Mammary epithelial cell (primary cell): ENCODE measurements at places on chromosomes 5 and 9. TPM values are rescaled to one million over a fixed set of nuclear protein-coding genes. Genes with fewer than 3 reads are reported as not detected.

The MYMK gene
- total RNA-seq: not detected

GRCh38 chr9:110064803-110065202 is 143.2 kb downstream of the C9orf152 start:
- DNase-seq: no peak

DNA sequence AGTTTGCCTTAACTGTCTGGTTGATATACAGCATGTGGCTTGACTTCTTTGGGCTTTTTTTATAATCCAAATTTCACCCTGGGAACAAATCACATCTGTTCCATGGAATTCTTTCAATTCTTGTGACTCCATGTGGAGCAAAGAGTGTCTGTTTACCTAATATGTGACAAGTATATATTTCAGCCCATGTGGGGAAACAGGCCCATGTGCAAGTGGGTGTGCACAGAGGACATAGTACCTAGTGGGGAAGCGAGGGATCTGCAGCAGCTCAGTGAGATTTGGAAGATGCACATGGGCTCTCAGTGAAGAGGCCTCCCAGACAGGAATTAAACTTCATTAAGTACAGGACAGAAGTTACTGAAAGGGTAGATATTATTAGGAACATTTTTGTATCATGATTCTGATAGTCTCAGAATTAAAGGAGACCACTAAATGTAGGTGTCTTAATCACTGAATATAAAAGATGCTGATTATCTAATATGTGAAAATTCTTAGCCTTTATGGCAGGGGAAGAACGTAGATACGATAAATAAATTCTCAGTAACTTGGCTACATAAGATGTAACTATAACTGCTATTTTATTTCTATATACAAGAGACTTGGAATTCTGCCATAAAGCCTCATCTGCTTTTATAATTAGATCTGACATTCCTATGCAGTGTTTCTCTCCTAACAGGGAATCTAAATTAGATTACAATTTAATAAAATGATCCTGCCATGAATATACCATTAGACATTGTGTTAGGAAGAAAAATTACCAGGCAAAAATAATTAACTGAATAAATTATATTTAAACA is 181.2 kb downstream of the SLC12A2 start:
- no peak for DNase-seq

The MVB12B gene
- total RNA-seq: 3.0 TPM

GRCh38 chr5:59204114-59204897 is 621.4 kb downstream of the RAB3C start:
- no peak for DNase-seq

GRCh38 chr9:13975611-13976290 is 338.2 kb downstream of the NFIB start:
- DNase-seq: no peak

- DNase-seq: no peak
Observed at GRCh38 chr9:120464176-120464886, 115.6 kb downstream of the CDK5RAP2 start.

DNA sequence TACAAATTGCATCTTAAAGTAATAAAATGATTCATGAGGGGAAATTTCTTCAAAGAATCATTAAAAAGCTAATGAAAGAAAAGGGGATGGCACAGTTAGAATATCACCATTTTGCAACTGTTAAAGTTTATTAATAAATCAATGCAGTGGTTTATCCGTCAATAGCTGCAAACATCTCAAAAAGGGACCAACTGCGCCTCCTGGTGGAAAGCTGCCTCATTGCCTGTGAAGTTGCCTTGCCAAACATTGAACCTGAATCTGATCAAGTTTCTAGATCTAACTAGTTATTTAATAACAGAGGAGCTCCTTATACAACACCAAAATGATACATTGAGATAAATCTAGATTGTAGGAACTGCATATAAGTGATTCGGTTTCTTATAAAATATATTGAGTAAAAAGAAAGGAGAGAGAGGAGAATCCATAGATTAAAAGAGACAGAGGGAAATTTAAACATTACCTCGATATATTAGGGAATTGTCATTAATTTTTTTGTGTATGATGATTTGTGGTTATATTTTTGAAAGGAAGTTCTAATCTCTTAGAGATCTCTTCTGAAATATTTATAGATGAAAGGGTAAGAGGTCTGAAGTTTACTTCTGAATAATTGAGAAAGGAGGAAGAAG is 6.9 kb upstream of the NDUFB6 start:
- DNase-seq: peak; percentile 25

GRCh38 chr9:16575142-16575985 is 295.1 kb downstream of the BNC2 start:
- no peak for DNase-seq

DNA sequence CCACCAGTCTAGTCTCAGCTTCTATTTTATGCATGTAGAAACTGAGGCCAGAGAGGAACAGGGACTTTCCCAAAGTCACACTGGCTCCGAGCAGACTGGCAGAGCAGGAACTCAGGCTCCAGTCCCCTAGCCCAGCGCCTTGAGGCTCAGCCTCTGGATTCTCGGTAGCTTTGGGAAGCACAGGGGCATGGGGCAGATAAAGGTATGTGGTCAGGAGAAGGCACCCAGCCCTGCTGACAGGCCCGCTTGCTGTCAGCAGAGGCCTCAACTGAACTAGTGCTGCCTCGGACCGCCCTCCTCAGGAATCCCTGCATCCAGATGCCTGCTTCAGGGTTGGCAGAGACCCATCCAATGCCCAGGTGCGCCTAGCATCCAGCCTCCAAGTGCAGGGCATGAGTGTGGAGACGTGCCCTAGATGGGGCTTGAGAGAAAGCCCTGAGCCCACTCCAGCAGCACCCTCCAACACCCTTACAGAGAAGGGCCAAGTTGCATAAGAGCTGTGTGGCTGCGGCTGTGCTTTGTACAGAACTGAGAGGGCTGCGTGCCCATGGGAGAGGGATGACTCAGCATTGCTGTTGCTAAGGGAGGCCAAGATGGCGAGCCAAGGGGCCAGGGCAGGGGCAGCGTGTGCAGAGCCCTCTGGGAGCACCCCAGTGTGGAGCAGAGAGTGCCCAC is 168.6 kb downstream of the MACROH2A1 start:
- no peak for DNase-seq

The ACOT12 gene
- not detected for total RNA-seq

DNA sequence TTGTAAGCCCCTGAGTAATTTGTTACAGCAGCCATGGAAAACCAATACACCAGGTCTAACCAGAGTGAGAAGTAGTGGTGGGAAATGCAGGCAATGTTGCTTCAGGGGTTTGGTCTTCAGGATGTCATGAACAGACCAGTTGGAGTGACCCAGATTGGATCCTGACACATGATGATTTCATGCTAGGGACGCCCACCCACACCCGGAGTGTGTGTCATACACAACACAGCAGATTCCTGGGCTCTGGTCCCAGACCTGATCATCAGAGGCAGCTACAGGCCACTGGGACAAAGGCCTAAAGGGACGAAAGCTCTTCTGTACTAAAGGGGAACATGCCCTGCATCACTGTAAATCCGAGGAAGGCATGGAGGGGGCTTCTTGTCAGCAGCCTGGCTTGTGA is 194.2 kb downstream of the NSG2 start:
- DNase-seq: no peak

The NUTM2G gene
- not detected in 2 replicates for total RNA-seq

The LCP2 gene
- total RNA-seq: not detected

DNA sequence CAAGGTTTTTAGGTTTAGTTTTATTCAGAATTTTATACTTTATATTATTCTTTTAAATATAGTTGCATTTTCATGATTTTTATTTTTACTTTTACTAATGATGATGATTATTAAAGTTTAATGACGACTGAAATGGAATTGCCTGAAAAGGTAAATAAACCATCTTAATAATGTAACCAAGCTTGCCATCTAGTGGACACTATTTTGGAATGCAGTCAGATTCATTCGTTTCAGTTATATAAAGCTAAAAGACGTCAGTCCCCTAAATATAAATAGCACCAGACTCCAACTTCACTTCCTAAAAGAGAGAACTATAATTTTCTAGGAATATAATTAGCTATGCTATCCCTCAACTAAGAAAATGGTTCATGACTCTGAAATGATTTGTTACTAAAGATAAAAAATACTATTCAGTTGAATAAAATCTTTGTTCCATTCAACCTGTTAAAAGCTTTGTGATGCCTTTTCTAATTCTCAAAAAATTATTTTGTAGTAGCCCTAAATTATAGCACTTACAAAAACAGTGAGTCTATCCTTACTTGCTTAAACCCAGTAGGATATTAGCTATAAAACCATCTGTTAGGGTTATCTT is 19.9 kb downstream of the ABITRAM start:
- peak; percentile 16 for DNase-seq

The IL33 gene
- total RNA-seq: 0.50 TPM

DNA sequence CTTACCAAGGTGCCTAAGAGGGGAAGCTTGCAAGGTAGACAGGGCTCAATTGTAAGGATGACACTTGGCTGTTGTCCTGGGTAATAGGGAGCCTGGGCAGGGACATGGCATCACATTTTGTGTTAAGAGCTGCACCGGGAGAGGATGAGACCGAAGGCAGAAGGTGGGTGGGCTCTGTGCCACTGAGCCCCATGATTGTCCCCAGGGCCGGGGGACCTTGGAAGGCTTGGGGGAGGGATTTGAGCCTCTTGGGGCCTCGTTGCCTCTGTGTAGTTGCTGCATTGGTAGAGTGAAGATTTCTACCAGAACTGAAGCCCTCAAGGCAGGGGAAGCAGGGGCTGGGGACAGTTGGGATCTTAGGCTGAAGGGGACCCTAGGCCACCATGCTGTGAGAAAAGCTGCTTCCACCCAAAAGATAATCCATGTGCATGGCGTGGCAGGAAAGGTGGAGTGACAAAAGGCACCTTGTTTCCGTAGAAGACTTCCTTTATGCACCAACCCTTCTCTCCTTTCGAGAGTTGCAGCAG is 11.9 kb downstream of the FGF18 start:
- DNase-seq: no peak

The WNK2 gene
- 12.8 TPM for total RNA-seq

The SUSD1 gene
- 10.2 TPM for total RNA-seq

The IFNA13 gene
- total RNA-seq: not detected in 2 replicates

DNA sequence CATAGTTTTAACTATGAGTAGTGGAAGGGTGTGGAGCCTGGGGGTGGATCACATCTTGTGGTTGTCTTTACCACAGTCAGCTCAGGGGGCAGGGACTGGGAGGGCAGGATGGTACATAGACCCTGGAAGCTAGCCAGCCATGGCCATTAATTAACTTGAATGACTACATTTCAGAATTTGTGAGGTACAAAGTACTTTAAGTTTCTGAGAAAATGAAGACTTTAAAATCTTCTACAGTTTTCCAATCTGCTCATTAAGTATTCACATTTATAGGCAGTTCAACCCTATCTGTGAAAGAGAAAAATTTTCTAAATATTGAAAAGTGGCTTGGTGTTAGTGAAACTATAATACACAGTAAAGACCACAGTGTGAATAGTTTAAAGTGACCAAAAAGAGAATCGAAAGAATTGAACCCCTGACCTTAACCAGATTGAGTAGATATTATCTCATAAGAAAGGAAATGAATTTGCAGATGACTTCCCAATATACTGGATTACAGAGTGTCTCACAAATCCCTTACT is 234.2 kb upstream of the MEF2C start:
- DNase-seq: peak; percentile 66

- DNase-seq: no peak
Observed at GRCh38 chr5:90645024-90645610, 86.5 kb downstream of the ADGRV1 start.

DNA sequence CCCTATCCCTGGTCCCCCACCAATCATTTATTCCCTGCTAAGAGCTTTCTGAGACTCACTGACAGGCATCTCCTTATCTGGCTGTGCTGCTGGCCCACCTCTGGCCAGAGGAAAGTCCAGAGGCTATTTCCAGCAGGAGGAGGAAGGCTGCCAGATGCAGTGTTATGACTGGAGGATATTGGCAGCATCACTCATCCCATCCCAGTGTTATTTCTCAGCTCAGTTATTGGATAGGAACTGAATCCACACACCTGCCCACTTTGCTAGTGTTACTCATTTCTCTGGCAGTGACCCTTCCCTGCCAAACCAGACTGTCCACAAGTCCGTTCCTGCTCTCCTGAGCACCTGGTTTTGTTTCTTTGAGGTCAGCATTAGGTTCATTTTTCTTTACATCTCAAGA is 228.2 kb downstream of the GRIA1 start:
- DNase-seq: peak; percentile 87

The BTNL9 gene
- total RNA-seq: not detected

GRCh38 chr9:125805586-125805985 is 58.4 kb downstream of the PBX3 start:
- no peak for DNase-seq

The RACK1 gene
- 2,031 and 2,430 TPM in 2 replicates for total RNA-seq

The SPINK1 gene
- not detected for total RNA-seq

GRCh38 chr5:112634796-112635195 is 102.9 kb upstream of the APC start:
- no peak for DNase-seq

- no peak for DNase-seq
Observed at GRCh38 chr9:90724880-90725279, 76.7 kb upstream of the SYK start.

DNA sequence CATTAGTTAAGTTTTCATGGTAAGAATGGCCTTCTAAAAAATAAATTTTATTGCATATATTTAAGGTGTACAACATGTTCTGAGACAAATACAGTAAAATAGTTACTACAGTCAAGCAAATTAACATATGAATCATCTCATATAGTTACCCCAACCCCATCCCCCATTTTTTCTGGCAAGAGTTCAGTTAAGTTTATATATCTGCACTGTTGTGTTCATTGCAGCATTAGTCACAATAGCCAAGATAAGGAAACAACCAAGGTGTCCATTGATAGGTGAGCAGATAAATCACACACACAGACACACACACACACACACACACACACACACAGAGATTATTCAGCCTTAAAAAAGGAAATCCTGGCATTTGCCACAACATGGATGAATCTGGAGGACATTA is 37.2 kb upstream of the OTULIN start:
- no peak for DNase-seq

DNA sequence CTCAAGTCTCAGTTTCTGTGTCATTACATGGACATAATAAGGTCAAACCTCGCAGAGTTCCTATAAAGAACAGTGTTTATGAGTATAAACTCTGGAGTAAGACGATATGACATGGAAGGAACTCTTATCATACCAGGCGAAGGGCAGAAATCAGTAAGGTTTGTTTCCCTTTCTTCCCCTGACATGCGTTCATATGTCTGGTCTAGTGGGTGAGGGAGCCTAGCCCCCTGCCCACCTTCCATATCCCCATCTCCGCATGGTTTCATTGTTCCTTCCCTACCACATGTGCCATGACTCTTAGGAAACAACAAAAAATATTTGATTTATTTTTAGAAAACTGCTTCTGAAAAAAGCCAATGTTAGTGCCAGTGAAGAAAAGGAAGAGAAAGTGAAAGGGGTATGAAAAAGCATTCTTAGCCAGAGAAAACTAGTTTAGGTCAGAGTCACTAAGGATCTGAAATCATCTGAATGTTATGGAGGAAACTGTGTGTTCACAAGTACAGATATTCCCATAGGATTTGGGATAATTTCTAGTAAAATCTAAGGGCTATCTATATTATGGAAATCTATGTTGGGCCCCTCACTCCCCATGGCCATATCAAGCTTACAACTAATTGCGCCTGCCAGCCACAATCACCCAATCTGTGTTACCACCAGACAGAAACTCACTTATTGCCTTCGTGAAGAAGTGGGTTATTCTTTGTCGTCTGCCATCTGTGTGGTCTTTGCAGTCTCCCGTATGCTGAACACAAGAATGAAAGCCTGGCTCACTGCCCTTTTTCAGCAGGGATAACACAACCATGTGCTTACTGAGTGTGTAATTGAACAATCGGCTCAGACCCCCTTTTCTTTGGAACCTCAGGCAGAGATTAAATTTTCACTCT is 19.9 kb upstream of the HMHB1 start:
- DNase-seq: no peak
